HFFc6 (cell line): ENCODE measurements at places on chromosomes 1 and 21.

GRCh38 chr1:62722796-62723195 is 34.6 kb upstream of the DOCK7 start:
- no peak for DNase-seq

GRCh38 chr1:248751635-248752034 is 3.9 kb downstream of the LYPD8 start:
- no peak for DNase-seq

DNA sequence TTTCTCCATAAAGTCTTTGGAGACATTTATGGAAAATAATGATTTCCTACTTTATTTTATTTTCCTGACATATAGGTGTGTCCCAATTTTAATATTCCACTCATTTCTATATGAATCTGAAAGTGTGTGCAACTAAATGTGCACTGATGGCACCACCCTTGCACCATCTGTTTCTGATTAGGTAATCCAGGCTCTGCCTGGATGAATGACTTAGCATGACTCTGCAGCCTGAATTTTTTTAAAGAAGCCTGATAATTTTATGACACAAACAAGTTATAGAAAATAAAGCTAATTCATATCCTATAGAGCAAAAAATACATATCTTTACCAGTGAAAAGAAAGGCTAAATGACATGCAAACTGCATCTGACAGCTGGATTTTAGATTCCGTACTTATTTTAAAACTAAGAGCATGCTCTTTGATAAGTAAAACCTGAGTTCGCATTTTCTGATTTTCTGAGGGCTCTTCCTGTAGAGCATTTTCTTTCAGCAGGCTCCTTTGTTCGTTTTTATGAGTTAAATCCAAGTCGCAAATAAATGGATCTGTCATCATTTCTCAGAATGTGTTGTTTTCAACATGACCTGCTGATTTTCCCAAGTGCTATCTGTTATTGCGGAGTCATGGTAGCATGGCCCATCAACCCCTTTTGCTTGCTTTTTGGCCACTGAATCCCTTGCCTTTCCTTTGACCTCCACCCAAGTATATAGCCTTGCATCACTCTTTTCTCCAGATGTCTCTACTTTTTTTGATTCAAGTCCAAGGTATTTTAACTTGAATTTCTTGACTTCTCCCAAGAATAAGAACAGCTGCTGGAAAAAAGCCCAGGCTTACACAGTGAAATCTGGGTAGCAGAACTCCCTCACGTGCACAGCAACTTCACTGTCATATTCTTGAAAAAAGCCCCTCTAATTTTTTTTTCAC is 52.8 kb upstream of the LYPLAL1 start:
- DNase-seq: peak; percentile 68

- no peak for DNase-seq
Measured at GRCh38 chr1:17309426-17310067, 1.6 kb downstream of the PADI4 start.

- DNase-seq: peak; percentile 10
Measured at GRCh38 chr1:24157918-24158481, 15.1 kb upstream of the IL22RA1 start.

DNA sequence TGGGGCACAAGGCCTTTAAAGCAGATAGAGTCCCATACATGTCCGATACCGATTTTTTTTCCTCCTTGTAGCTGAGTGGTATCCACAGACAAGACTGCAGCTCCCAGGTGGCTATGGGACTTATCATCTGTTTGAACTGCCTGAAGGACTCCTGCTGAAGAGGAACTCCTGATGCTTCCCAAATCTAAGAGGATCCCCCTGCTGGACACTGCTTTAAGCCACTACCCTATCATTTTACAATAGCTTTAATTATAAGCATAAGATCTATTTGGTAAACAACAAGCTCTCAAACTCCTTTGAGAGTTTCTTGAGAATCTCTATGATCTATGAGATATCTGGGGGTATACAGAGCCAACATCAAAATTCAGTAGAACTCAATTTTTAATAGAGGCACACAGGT is 11.7 kb downstream of the NDC1 start:
- peak; percentile 24 for DNase-seq
